NCI-H69 (cell line): ENCODE measurements at places on chromosomes 3 and 15.

DNA sequence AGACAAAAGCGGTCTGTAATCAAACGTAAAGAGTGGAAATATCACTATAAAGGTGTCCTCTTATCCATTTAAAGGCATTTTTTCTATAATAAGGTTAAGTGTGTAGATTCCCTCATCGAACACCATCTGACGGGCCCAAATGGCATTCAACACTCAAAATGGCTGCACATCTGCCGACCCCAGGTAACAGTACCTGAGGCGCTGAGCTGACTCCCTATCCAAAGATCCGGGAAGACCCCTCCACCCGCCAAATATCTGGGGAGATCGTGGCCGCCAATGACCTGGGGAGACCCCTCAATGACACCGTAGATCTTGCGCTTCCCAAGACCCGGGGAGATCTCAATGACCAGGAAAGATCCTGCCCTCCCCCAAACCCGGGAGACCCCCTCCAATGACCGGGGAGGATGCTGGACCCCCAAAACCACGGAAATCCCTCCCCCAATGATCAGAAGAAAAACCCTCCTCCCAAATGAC lies 476 bp downstream of the IP6K2 start:
- DNase-seq, result peak; percentile 37

GRCh38 chr3:158160958-158161357 lies 51.1 kb downstream of the RSRC1 start:
- DNase-seq, result no peak

- no peak for DNase-seq
Measured at GRCh38 chr3:27366062-27366591, 3.1 kb downstream of the NEK10 start.

GRCh38 chr3:196440696-196441095 lies 8.5 kb upstream of the UBXN7 start:
- DNase-seq, result no peak

DNA sequence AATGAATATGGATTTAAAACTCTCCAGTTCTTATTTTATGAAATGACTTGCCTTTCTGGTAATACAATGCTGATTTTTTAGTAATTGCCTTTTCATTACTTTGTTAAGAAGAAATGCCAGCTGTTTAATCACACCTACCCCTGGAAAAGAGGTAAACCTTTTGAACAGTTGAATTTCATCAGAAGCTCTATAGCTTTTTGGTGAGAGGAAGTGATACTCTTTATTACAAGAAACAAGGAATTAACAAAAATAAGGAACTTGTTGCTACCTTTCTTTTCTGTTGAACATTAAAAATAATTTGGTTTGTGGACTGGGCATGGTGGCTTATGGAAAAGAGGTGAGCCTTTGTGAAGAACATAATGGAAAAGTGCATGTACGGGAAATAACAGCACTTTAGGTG lies 19.7 kb downstream of the BLOC1S6 start:
- DNase-seq, result no peak

GRCh38 chr3:62710751-62711150 lies 164.5 kb downstream of the CADPS start:
- peak; percentile 55 for DNase-seq

GRCh38 chr3:159987291-159987711 lies 1.3 kb upstream of the IL12A start:
- no peak for DNase-seq

- no peak for DNase-seq
Measured at GRCh38 chr15:47932261-47932660, 188.5 kb upstream of the SLC24A5 start.

GRCh38 chr3:141653847-141654246 lies 84.3 kb upstream of the RNF7 start:
- no peak for DNase-seq

DNA sequence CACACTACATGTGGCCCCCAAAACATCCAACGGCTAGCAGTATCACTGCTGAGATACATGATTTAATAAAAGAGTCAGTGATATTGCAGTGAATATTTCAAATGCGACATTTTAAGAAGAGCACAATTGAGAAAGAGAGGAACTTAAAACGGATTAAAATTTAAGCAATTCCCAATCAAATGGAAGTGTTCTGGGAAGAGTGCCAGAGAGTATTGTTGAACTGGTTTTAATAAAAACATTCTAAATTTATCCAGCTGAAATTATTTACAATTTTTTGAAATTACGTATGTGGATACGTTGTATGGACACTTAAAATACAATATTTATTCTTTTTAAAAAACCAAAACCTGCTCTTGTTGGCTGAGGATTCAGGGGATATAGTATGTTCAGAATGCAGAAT lies 117.7 kb downstream of the C3orf38 start:
- DNase-seq, result no peak

- no peak for DNase-seq
Measured at GRCh38 chr3:196238612-196239560, 22.6 kb downstream of the SLC51A start.

DNA sequence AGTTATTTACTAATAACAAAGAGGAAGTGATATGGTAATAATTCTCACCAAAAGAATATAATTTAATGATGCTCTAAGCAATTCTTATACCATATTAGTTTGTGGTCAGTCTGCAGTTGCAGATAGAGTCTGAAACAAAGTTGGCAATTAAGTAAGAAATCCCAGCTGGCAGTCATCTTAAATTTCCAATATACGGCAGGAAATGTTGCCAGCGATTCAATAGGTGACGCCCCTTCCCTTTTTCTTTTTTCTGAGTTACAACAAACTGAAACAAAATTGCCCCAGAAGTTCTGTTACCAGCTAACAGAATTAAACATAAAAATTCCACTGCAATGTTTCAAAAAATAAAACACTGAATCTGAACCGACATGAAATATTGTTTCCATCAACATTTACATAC lies 26.7 kb downstream of the LRRFIP2 start:
- no peak for DNase-seq

- peak; percentile 33 for DNase-seq
Measured at GRCh38 chr3:114375608-114376421, 82.0 kb downstream of the TIGIT start.

DNA sequence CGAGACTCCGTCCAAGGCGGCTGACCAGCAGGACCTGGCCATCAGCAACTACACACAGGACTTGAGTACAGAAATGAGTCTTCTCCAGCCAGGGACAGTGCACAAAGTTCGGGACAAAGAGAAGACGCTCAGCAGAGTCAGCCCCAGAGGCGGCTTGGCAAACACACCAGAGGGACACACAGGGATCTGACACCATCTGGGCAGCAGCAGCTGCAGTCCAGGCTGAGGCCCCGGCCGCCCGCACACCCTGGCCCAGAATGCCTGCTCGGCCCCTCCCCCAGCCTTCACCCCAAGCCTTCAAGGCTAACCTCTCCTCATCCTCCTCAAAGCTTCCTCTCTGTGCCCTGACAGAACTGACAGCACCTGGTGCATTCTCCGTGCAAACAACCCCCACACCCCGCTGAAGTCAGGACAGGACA lies 61.1 kb downstream of the XXYLT1 start:
- no peak for DNase-seq

DNA sequence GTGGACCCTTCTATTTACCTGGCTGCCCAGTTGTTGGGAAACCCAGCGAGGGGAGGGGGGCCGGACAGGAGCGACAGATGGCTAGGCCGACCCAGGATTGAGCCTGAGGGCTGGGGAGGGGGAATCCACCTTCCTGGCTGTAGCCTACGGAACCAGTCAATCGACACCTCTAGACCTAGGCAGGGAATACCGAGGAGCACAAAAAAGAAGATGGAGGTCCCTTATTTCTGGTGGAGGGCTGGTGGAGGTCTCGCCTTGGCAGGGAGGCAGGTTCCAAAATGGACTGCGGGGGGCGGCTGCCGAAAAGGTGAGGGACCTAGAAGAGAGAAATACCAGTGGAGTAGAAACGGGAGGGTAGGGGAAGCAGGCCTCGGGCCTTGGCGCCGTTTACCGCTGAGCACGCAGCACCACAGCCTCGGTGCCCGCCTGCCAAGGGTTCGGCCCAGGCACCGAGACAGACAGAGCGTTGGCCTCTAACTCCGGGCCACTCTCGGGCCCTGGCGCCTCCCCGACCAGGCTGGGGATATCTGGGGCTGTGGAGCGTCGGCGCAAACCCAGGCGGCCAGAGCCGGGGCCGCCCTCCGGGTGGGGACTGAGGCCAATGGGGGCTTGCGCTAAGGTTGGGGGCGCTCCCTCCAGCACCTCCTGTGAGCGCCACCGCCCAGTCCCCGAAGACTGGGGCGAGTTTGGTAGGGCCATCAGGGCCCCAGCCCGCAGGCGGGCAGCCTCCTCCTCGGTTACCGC lies 1.6 kb downstream of the ANKRD63 start:
- DNase-seq, result peak; percentile 58

DNA sequence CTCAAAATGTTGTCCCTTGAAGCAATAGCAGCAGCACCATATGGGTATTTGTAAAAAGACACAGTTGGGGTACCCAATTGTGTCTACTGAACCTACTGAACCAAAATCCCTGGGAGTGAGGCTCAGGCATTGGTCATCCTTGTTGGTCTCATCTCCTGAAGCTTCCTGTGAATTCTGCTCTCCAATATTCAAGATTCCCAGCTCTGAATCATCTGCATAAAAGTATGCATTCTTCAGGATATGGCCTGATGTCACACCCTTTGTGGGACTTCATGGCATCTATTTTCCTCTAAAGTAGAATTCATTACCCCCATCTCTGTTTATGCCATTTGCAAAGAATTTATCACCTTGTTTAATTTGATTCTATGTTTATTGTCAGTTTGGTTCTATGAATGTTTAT lies 13.3 kb upstream of the PTX3 start:
- no peak for DNase-seq

GRCh38 chr3:73485877-73486330 lies 138.8 kb downstream of the PDZRN3 start:
- peak; percentile 31 for DNase-seq

- no peak for DNase-seq
Measured at GRCh38 chr3:58230876-58231552, 6.6 kb upstream of the ABHD6 start.
